Hepatocyte (in vitro differentiated cells): ENCODE measurements at places on chromosomes 11 and 22.

DNA sequence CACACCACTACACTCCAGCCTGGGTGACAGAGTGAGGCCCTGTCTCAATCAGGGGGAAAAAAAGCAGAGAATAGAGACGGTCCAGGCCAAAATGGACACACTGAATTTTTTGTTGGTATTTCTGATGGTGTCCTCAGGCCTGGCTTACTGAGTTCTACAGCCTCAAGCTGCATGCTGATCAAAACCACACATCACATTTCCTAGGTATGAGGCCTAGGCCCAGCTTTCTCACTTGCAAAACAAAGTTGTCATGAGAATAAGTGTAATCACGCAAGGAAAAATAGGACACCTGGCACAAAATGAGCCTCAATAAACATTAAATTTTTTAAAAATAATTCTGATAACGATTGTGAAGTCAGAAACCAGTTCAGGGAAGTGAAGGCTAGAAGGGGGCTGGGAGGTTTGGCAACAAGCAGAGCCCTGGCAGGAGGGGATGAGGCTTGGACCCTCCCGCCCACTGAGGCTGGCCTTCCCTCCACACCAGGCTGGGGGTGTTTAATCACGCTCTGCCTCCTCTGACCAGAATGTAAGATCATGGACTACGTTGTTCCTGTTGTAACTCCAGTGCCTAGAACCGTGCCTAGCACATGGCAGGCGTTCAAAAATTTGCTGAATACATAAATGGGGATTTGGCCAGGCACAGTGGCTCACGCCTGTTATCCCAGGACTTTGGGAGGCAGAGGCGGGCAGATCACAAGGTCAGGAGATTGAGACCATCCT is 18.1 kb downstream of the PACSIN2 start:
- DNase-seq, result no peak
- H3K4me1 ChIP-seq, result peaks cover 60% of the 10 kb centered on the region
- peak overlapping the region; percentile 94 for H3K27ac ChIP-seq
- no peaks in the 10 kb centered on the region for H3K36me3 ChIP-seq

- peaks cover 12% of the 10 kb centered on the region for H3K4me1 ChIP-seq
- DNase-seq, result peak; percentile 46
- no peak overlapping the region for H3K4me3 ChIP-seq
- H3K27ac ChIP-seq, result peak overlapping the region; percentile 23
Measured at GRCh38 chr11:79400717-79401330, 40.0 kb downstream of the TENM4 start.

- no peak overlapping the region for H3K4me3 ChIP-seq
- DNase-seq, result peak; percentile 32
- no peak overlapping the region for H3K27ac ChIP-seq
- no peaks in the 10 kb centered on the region for H3K36me3 ChIP-seq
- no peaks in the 10 kb centered on the region for H3K27me3 ChIP-seq
Measured at GRCh38 chr11:36292311-36292722, 3.1 kb upstream of the COMMD9 start.

GRCh38 chr11:33379947-33380346 is 122.8 kb downstream of the HIPK3 start:
- no peaks in the 10 kb centered on the region for H3K4me1 ChIP-seq
- DNase-seq, result no peak
- H3K27me3 ChIP-seq, result peaks cover 62% of the 10 kb centered on the region

DNA sequence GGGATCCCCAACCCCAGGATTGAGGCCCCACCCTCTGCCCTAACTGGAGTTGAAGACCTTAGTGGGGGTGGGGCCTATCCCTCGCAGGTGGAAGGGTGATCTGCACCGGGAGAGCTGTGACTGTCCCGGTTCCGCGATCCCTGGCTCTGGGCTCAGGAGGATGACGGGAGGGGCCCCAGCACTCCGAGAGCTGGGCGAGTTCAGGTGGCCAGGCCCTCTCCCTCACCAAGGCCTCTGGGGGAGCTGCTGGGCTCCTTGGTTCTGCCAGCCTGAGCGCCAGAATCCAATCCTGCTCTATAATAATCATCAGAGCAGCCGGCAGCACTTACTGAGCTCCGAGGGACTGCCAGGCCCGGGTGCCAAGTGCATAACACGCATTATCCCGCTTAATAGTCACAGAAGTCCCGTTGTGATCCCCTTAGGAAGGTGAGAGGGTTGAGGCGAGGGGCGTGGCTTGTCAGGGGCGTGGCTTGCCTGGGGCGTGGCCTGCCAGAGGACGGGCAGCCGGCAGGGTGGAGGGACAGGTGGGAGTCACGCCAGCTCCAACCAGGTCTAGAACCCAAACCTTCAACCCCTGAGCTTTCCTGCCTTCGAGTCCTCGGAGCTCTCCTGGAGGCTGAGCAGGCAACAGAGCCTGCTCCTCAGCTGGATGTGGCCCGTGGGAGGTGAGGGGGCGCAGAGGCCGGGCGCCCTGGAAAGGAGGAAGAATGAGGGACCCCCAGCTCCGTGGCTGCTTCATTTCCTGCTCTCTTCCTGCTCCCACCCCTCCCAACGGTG is 7.3 kb upstream of the SYT7 start:
- DNase-seq, result peak; percentile 75
- no peaks in the 10 kb centered on the region for H3K27me3 ChIP-seq
- no peaks in the 10 kb centered on the region for H3K36me3 ChIP-seq

DNA sequence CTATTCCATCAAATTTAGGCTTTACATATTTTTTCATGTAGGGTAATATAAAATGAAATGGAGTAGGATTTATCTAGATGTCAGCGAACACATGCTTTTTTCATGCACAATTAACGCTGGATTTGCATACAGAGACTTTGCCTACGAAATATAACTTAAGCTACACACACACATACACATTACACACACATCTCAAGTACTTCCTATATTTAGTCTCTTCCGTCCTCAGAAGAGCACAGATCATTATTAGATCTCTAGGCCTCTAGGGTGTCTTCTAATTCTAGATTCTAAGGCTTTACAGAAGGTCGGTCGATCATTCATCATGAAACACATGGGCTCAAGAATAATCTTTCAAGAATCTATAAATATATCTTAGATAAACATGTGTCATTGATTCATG is 3.8 kb upstream of the MS4A13 start:
- H3K27ac ChIP-seq, result no peak overlapping the region
- no peak for DNase-seq
- H3K27me3 ChIP-seq, result no peaks in the 10 kb centered on the region
- H3K4me3 ChIP-seq, result no peak overlapping the region
- H3K4me1 ChIP-seq, result peaks cover 6% of the 10 kb centered on the region
- H3K36me3 ChIP-seq, result no peaks in the 10 kb centered on the region

DNA sequence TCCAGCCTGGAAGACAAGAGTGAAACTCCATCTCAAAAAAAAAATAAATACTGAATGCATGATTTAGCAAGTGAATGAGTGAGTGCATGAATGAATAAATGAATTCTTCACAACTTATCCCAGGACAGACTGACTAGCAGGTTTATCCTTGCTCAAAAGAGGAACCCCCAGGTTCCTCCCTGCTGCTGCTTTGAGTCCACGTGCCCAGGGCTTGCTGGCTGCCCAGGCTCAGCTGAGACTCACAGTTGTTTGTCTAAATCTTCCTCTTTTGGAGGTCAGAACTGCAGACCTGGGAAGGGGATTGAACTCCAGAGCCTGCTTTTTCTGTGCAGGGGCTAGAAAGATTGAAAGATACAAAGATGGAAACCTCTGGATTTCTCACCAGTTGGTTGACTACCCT is 117.4 kb upstream of the TMEM45B start:
- H3K27me3 ChIP-seq, result no peaks in the 10 kb centered on the region
- H3K36me3 ChIP-seq, result no peaks in the 10 kb centered on the region
- no peak overlapping the region for H3K27ac ChIP-seq
- H3K4me1 ChIP-seq, result peaks cover 4% of the 10 kb centered on the region
- no peak overlapping the region for H3K4me3 ChIP-seq

GRCh38 chr11:132610216-132610615 is 922.1 kb downstream of the OPCML start:
- H3K36me3 ChIP-seq, result no peaks in the 10 kb centered on the region
- no peak for DNase-seq
- H3K27ac ChIP-seq, result no peak overlapping the region
- H3K27me3 ChIP-seq, result no peaks in the 10 kb centered on the region
- H3K4me1 ChIP-seq, result no peaks in the 10 kb centered on the region
